ENCODE measurements at places on chromosomes 3 and 15. TPM values are rescaled to one million over a fixed set of nuclear protein-coding genes. Genes with fewer than 3 reads are reported as not detected.

DNA sequence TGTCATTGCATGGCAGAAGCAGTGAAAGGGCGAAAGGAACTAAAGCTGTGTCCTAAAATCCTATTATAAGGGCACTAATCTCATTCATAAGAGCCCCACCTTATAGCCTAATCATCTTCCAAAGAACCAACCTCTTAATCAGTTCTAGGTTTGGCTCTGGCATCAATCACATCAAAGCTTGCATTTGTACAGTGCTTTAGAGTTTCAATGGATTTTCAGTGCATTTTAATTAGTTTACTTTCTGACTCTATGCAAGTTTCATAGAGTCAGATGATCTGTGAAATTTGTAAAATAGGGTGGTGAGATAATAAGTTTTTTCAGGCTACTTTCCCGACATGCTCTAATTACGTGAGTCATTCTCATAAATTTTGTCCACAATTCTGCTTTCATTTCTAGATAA, 341.1 kb downstream of the DIPK2A start:
- no peak for DNase-seq

DNA sequence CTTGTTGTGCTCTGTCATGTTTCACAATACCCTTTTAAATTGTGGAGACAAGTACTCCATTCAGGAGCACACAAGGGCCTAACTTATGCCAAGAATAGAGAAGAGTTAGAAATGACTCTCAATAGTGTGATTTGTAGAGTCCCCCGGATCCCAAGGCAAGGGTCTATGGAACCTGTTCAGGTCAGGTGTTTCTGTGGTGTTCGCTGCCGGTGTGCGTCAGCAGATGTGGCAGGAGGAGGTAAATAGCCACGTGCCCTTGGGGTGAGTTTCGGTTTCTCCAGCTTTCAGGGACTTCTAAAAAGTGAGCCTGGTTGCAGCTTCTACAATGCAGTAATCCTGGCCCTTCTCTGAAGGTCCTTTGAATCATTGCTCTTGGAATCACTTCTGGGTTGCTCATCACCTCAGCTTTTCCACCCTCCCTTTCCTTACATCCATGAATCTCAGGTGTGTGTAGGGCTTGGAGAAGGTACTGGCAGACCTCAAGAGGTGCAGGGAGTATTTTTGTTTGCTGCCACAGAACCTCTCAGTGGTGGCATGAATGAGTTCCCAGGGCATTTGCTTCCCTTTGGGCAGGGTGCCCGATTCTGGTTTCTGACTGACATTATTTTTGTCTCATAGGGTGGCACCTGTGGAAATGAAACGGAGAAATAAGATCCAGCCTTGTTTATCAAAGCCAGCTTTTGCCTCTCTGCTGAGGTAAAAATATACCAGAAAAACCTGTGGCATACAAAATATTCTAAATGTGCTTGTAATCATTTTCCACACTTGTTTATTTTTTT, 7.3 kb downstream of the ST3GAL6 start:
- no peak for DNase-seq

- DNase-seq = no peak
Observed at GRCh38 chr15:35912196-35912595, 366.2 kb upstream of the DPH6 start.

- no peak for DNase-seq
Observed at GRCh38 chr3:72658466-72659100, 189.7 kb downstream of the SHQ1 start.

GRCh38 chr3:117398141-117398899, 688.7 kb downstream of the TUSC7 start:
- DNase-seq = no peak

DNA sequence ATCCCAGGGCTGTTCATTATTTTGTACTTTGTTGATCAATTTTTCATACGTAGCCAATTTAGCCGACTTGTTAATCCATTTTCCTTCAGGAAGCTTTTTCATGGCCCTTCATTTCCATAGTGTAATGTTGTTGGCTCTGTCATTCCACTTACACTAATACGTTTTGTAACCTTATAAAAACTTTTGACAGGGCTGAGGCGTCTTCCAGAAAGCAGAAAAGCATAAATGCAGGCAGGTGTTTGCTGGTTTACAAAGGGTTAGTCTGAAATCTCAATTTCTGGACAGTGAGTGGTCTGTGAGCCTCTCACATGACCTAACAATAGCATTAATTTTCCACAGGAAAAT, 444.0 kb downstream of the OTOL1 start:
- no peak for DNase-seq

DNA sequence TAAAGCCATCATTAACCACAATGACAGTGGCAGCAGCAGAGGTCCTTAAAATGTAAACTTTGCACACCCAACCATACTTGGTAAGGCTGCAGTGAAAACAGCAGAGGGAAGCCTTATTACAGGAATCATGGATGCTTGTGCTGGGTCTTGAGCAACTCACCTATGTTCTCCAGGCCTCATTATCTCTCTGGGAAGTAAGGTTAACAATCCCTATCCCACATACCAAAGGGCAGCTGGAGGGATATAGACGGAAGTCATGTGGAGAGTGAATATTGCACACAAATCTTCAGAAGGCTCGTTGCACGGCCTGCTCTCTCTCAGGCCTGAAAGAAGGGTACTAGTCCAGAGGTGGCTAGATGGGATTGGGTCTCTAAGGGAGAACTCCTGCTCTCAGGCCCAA, 25.8 kb upstream of the CELF6 start:
- no peak for DNase-seq

GRCh38 chr15:94259863-94260262, 28.5 kb downstream of the MCTP2 start:
- DNase-seq = no peak

- DNase-seq = no peak
Observed at GRCh38 chr3:270688-271087, 74.1 kb downstream of the CHL1 start.

GRCh38 chr3:194123726-194124125, 12.2 kb upstream of the HES1 start:
- no peak for DNase-seq

- no peak for DNase-seq
Observed at GRCh38 chr3:5267889-5268288, 80.4 kb downstream of the EDEM1 start.

WWTR1 gene
- polyA plus RNA-seq = 93.4 TPM

SLC51A gene
- not detected for polyA plus RNA-seq

GP9 gene
- not detected for polyA plus RNA-seq

ZNF660 gene
- 0.02 TPM for polyA plus RNA-seq

SCN5A gene
- 0.24 TPM for polyA plus RNA-seq

All from keratinocyte (primary cell).